ENCODE measurements at places on chromosomes 5 and 9. TPM values are rescaled to one million over a fixed set of nuclear protein-coding genes. Genes with fewer than 3 reads are reported as not detected.

DNA sequence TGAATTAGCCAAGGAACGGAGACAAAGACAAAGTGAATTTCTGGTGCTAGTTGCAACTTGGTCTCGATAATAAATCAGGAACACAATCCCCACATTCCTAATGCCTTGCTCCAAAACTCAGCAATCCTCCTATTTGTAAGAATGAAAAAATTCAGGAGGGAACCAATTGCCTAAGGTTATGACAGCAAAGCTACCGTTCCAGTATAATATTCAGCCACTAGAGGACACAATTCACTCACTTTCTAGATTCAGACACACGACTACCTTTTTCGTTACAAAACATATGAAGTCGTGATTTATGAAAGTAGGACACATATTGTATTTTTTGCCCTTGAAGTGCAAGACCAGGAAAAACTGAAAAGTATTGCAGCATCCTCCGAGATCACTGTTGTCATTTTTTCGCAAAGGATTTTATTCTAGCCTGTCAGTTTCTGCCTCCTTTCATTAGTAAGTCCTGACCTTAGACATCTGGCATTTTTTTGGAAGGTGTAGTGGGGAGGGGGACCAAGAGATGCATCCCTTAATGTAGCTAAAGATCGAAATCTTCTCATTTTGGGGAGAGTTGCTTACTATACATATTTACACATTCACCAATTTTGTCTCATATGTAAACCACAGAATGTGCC is 133.1 kb downstream of the DOCK8 start:
- H3K27ac ChIP-seq, result no peak overlapping the region
- no peaks in the 10 kb centered on the region for H3K36me3 ChIP-seq
- DNase-seq, result no peak
- peaks cover 5% of the 10 kb centered on the region for H3K4me1 ChIP-seq

DNA sequence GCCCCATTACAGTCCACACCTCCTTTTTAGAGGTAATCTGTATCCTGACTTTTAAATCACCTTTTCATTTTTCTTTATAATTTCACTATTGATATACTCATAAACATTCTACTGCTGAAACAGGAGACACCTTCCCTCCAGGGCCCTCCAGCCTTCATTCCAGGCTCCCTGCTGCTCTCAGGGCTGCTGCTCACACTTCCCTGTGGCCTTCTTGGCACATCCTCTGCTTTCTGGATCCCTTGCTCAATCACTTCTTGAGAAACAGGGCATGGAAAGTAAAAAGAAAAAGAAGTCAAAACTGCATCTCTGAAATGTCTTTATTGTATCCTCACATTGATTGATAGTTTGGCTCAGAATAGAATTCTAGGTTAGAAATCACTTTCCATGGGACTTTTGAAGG is 19.3 kb upstream of the WNT8A start:
- peak; percentile 13 for DNase-seq
- H3K4me1 ChIP-seq, result peaks cover 4% of the 10 kb centered on the region
- H3K27me3 ChIP-seq, result no peaks in the 10 kb centered on the region
- H3K27ac ChIP-seq, result no peak overlapping the region
- H3K4me3 ChIP-seq, result no peak overlapping the region

DNA sequence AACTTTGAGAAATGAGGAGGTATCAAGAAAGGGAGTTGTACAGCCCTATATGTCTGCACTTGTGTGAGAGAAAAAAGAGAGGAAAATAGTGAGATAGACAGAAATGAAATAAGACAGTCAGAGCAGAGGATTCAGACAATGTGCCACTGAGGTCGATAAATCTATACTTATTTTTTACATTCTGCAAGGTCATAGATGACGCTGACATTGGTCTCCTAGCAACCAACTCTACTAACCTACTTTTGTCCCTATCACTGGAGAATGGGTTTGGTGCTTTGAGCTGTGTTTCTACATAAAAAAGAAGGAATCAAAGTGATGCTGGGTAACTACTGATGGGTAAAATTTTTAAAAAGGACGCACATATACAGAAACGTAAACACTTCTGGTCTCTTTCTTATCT is 573.3 kb upstream of the RORB start:
- H3K4me3 ChIP-seq, result no peak overlapping the region
- H3K4me1 ChIP-seq, result no peaks in the 10 kb centered on the region
- H3K27me3 ChIP-seq, result no peaks in the 10 kb centered on the region
- DNase-seq, result no peak

GRCh38 chr9:105385381-105385985 is 62.4 kb upstream of the FSD1L start:
- peak overlapping the region; percentile 6 for H3K4me3 ChIP-seq
- H3K27me3 ChIP-seq, result no peaks in the 10 kb centered on the region
- H3K4me1 ChIP-seq, result peaks cover 15% of the 10 kb centered on the region
- no peak overlapping the region for H3K27ac ChIP-seq
- no peak for DNase-seq

- H3K36me3 ChIP-seq, result no peaks in the 10 kb centered on the region
- no peak overlapping the region for H3K4me3 ChIP-seq
These were observed 15.7 kb downstream of the TPPP start for GRCh38 chr5:677131-678101.

Gene PHF24
- 0.26 TPM for polyA plus RNA-seq

GRCh38 chr5:95956021-95956899 is 5.4 kb downstream of the ELL2 start:
- no peak overlapping the region for H3K27ac ChIP-seq
- peak overlapping the region; percentile 11 for H3K4me3 ChIP-seq
- peaks cover 18% of the 10 kb centered on the region for H3K4me1 ChIP-seq
- no peak for DNase-seq

DNA sequence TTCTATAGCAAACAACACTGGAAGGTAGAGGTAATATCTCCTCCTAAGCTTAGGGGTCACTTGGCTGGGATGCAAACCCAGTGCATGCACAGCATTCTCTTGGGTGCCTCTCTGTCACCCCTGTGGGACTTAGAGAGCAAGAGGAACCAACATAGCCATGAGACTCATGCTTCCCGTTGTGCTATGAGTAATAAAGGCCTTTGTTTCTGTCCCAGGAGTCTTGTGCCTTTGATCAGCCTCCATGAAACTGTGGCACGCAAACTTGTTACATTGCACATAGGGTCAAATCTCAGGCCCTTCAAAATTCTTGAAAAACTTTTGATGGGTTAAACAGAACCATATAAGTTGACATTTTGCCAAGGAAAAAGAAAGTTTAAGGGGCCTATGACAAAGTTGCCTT is 272.8 kb downstream of the TAF11L14 start:
- no peaks in the 10 kb centered on the region for H3K27me3 ChIP-seq
- H3K4me1 ChIP-seq, result no peaks in the 10 kb centered on the region
- H3K27ac ChIP-seq, result no peak overlapping the region
- DNase-seq, result no peak
- no peak overlapping the region for H3K4me3 ChIP-seq

DNA sequence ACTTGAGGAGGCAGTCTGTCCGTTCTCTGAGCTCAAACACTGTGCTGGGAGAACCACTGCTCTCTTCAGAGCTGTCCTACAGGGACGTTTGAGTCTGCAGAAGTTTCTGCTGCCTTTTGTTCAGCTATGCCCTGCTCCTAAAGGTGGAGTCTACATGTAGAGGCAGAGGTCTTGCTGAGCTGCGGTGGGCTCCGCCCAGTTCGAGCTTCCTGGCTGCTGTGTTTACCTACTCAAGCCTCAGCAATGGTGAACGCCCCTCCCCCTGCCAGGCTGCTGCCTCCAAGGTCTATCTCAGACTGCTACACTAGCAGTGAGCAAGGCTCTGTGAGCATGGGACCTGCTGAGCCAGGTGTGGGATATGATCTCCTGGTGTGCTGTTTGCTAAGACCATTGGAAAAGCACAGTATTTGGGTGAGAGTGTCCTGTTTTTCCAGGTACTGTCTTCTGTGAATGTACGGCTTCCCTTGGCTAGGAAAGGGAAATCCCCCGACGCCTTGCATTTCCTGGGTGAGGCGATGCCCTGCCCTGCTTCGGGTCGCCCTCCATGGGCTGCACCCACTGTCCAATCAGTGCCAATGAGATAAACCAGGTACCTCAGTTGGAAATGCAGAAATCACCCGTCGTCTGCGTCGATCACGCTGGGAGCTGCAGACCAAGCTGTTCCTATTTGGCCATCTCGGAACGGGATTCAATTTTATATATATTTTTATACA is 58.5 kb downstream of the CNTRL start:
- peak overlapping the region; percentile 19 for H3K4me3 ChIP-seq
- no peaks in the 10 kb centered on the region for H3K27me3 ChIP-seq
- H3K36me3 ChIP-seq, result peaks cover 38% of the 10 kb centered on the region
- peak; percentile 91 for DNase-seq

Gene PCDHGA7
- polyA plus RNA-seq, result 0.22 TPM

Gene LRRC70
- 8.7 TPM for polyA plus RNA-seq

DNA sequence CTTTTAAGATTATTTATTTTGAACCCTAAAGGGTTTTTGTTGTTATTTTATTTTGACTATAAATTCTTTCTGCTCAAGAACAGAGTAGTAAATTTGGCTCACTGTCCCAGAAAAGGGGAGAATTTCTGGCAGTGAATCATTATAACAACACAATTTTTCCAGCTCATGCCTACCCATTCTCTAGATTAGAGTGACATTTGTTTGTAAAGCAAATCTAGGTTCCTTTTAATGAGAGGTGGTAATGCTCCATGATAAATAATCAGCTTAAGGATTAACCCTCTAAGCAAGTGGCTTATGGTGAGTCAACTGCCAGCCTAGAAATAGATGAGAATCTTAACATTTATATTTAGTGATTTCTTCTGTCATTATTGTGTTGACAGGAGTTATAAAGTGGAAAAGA is 409.2 kb downstream of the NFIB start:
- H3K4me1 ChIP-seq, result no peaks in the 10 kb centered on the region
- H3K27ac ChIP-seq, result no peak overlapping the region
- no peak for DNase-seq

- H3K4me1 ChIP-seq, result peaks cover 9% of the 10 kb centered on the region
- no peaks in the 10 kb centered on the region for H3K36me3 ChIP-seq
- H3K27ac ChIP-seq, result peak overlapping the region; percentile 15
- DNase-seq, result no peak
These were observed 359.2 kb upstream of the ACTBL2 start for GRCh38 chr5:57841676-57842363.

Gene SPINK13
- polyA plus RNA-seq, result not detected

GRCh38 chr5:101390151-101390908 is 487.2 kb upstream of the ST8SIA4 start:
- no peaks in the 10 kb centered on the region for H3K36me3 ChIP-seq
- H3K27me3 ChIP-seq, result no peaks in the 10 kb centered on the region
- no peaks in the 10 kb centered on the region for H3K4me1 ChIP-seq
- H3K4me3 ChIP-seq, result no peak overlapping the region
- DNase-seq, result no peak
- no peak overlapping the region for H3K27ac ChIP-seq

- peaks cover 24% of the 10 kb centered on the region for H3K36me3 ChIP-seq
These were observed 77.4 kb downstream of the OTULIN start for GRCh38 chr5:14741801-14742440.

GRCh38 chr5:169085212-169085611 is 215.7 kb downstream of the SLIT3 start:
- H3K4me3 ChIP-seq, result no peak overlapping the region
- H3K4me1 ChIP-seq, result no peaks in the 10 kb centered on the region
- no peaks in the 10 kb centered on the region for H3K36me3 ChIP-seq
- no peaks in the 10 kb centered on the region for H3K27me3 ChIP-seq
